Stimulated activated CD8-positive, alpha-beta memory T cell treated with anti-CD3 and anti-CD28 coated beads, Interleukin-4, amount 100 ng/mL, for 1 hour (primary cell): ENCODE measurements at places on chromosomes 6 and 20.

- no peak for DNase-seq
Observed at GRCh38 chr6:63817492-63818050, 182.0 kb downstream of the PHF3 start.

- DNase-seq = no peak
Observed at GRCh38 chr20:8342391-8342790, 210.3 kb downstream of the PLCB1 start.

GRCh38 chr6:42404484-42404883, 47.2 kb downstream of the TRERF1 start:
- no peak for DNase-seq

- no peak for DNase-seq
Observed at GRCh38 chr20:47795214-47795907, 10.1 kb upstream of the SULF2 start.

DNA sequence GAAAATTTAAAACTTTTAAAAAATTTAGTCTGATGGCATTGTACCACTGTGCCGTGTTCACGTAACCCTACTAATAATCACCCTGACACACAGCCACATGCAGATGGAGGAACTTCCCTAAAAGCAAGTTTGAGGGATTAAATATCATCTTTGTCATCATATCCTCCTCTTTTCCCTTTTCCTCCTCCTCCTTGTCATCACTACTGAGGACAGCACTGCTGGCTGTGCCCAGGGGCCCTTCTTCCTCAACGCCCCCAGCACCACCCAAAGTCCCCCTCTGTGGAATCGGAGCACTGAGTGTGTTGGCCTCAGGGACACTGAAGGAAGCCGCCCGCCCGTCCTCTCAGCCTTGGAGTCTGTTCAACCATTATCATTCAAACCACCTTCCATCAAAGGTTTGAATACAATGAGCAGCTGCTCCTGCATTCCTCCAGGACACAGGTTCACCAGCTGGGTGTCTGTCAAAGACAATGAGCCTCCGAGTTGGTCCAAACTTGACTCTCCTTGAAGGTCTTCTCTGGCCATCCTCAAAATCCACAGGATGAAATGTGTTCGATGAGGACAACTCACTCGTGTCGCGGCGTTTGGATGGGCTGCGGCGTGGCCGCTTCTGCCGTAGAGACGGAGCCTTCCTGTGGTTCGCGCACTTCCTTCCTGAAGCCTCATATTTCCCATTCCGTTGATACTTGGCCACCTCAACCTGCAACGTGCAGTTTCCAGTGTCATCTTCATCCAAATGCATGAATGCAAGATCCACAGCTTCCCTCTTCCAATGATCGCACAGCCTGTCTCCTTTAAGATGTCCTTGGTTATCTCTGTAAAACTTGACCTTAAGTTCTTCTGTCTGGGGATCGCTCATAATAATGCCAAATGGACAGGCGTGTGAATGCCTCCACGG, 23.3 kb downstream of the NQO2 start:
- no peak for DNase-seq

GRCh38 chr20:62025832-62026563, 39.7 kb downstream of the TAF4 start:
- no peak for DNase-seq

- no peak for DNase-seq
Observed at GRCh38 chr20:14717134-14717999, 380.0 kb upstream of the FLRT3 start.

- DNase-seq = no peak
Observed at GRCh38 chr6:69019832-69020231, 384.8 kb downstream of the ADGRB3 start.

GRCh38 chr6:122033564-122034181, 365.8 kb upstream of the HSF2 start:
- DNase-seq = no peak

DNA sequence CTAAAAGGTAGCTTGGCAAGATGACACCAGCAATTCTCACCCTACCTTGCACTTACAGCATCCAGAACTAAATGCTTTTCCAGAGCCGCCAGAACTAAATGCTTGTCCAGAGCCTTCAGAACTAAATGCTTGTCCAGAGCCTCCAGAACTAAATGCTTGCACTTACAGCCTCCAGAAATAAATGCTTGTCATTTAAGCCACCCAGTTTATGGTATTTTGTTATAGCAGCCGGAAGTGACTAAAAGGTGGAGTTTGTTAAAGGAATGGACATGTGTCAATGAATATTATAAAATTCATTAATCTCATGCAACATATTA, 133.5 kb downstream of the GPX5 start:
- no peak for DNase-seq

GRCh38 chr6:43149265-43149664, 21.8 kb upstream of the SRF start:
- no peak for DNase-seq

- DNase-seq = no peak
Observed at GRCh38 chr6:157563611-157564284, 182.8 kb downstream of the ZDHHC14 start.

GRCh38 chr6:115720900-115721299, 339.8 kb downstream of the FRK start:
- DNase-seq = no peak

GRCh38 chr20:49573900-49574416, 6.0 kb upstream of the PTGIS start:
- no peak for DNase-seq

GRCh38 chr20:12394786-12395185, 477.1 kb downstream of the BTBD3 start:
- no peak for DNase-seq

- DNase-seq = no peak
Observed at GRCh38 chr6:129686941-129687627, 22.9 kb downstream of the ARHGAP18 start.

DNA sequence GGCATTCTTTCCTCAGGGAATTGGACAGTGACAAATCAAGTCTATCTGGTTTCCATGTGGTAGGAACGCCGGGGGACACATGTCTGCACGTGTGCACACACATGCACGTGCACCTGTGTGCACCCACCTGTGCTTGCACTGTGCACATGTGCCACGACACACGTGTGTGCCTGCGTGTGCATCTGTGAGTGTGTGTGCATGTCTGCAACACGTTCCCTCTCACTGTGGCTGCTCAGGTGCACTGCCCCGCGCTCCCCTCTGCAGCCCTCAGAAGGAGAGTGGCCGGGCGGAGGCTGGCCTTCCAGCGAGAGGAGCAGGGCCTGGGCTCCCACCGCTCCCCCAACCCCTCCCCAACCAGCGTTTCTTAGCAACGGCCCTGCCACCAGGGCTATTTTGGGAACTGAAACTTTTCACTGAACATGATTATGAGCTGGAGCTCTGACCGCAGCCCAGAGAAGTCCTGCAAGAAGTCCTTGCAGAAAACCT, 147.8 kb downstream of the PHACTR3 start:
- no peak for DNase-seq

- DNase-seq = no peak
Observed at GRCh38 chr20:46731770-46732169, 22.3 kb downstream of the SLC2A10 start.

- no peak for DNase-seq
Observed at GRCh38 chr6:84222426-84222825, 5.0 kb downstream of the CEP162 start.
